ENCODE measurements at places on chromosomes 5 and 9.

- no peak for DNase-seq
These were observed 17.2 kb downstream of the TMEM252 start for GRCh38 chr9:68523367-68523936.

DNA sequence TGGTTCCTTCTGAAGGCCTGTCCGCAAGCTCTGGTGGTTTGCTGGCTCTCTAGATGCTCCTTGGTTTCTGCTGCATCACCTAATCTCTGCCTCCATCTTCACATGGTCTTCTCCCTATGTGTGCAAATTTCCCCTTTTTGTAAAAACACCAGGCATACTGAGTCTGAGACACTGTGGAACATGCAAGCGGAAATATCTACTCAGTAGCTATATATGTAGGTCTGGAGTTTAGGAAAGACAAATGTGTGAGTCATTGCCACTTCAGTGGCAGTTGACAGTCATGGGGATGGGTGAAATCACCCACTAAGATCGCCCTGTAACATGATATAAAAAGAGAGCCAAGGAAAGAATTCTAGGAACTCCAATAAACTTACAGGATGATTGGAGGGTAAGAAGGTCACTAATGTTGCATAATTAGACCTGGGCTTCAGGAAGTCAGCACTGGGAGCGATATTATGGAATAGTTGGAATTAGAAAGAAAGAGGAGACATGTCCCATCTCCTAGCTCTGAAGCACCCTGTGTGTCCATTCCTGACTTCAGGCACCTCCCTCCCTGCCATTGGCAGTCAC lies 22.7 kb upstream of the UBLCP1 start:
- no peak for DNase-seq

DNA sequence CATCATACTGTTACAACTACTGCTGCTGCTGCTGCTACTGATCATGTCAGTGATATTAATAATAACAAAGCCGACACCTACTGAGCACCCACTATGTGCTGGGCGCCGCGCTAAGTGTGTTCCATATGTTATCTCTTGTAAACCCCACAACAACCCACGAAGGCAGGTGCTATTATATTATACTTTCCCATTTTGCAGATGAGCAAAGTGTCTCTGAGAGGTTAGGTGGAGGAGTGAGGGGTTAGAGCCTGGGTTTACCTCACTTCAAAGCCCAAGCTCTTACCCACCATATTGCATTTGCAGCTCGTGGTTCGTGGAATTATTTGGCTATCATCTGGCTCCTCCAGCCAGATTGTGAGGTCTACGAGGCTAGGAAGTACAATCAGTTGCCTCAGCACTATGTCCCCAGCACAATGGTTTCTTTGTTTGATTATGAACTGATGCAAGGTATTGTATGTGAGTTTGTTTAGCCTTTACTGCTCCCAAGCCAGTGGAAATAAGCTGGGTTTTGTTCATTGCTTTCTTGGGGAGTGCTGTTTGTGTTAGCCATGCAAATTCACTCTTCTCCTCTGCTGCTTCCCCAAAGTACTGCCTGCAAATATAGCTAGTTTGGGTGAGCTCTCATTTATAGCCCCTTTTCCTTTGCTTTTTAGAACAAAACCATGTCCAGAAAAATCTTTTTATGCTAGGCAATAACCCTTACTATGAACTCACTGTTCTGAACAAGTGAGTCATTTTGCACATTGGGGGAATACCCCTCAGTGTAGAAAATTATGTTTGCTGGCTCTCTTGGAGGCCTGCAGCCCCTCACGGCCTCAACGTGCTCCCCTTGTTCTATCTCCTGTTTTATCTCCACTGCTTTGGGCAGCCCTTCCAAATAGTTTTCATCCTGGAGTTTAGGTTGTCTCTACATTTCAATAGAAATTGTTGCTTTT lies 47.9 kb downstream of the ALG2 start:
- peak; percentile 16 for DNase-seq

GRCh38 chr9:15282567-15283285 lies 24.3 kb downstream of the TTC39B start:
- DNase-seq = no peak

GRCh38 chr5:154209591-154210081 lies 19.1 kb downstream of the GALNT10 start:
- DNase-seq = no peak

DNA sequence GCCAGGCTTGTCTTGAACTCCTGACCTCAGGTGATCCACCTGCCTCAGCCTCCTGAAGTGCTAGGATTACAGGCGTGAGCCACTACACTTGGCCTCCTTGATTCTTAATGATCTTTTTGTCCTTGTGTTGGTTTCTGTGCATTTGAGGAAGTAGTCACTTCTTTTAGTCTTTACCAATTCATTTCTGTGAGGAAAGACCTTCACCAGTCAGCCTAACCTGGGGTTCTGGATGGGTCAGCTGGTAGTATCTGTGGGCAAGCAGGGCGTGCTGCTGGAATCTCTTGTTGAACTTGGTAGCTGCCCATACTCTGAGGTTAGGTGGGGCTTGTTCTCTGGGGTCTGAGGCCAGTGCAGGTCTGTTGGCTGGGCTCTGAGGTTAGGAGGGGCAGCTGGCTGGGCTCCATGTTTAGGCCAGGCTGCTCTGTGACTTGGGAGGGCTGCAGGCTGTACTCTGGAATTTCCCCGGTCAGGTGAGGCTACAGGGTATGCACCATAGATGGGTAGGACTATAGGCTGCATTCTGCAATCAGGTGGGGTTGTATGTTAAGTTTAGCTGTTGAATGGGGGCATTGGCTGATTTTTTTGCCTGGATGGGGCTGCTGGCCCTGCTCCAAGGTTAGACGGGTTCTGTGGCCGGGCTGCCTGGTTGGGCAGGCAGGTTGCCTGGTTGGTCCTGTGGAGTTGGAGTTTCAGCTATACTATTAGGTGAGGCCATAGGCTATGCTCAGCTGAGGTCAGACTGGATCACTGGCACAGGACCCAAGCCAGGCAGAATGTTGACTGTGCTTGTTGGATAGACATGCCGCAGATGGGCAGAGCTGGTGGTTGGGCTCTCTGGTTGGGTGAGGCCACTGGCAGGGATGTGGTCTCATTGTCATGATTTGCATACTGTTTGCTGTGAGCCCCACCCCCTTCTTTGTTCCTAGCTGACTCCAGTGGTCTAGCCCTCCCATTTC lies 19.2 kb downstream of the UBAP1 start:
- DNase-seq = no peak

DNA sequence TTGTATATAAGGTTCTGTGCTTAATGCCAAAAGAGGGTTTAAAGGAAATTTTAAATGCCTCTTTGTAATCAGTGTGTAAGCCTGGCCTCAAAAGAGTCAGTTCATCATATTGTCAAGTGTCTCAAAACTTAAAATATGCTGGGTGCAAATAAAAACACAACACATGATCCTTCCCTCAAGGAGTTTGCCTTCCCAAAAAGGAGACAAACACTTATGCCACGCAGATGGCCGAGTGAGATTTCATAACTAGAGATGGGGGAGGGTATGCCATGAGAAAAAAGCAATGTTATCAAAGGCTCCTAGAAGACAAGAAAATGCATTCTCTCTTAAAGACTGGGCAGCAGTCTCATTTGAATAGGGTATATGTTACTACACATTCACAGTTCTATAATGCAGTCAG lies 55.2 kb downstream of the FBXO38 start:
- DNase-seq = no peak

DNA sequence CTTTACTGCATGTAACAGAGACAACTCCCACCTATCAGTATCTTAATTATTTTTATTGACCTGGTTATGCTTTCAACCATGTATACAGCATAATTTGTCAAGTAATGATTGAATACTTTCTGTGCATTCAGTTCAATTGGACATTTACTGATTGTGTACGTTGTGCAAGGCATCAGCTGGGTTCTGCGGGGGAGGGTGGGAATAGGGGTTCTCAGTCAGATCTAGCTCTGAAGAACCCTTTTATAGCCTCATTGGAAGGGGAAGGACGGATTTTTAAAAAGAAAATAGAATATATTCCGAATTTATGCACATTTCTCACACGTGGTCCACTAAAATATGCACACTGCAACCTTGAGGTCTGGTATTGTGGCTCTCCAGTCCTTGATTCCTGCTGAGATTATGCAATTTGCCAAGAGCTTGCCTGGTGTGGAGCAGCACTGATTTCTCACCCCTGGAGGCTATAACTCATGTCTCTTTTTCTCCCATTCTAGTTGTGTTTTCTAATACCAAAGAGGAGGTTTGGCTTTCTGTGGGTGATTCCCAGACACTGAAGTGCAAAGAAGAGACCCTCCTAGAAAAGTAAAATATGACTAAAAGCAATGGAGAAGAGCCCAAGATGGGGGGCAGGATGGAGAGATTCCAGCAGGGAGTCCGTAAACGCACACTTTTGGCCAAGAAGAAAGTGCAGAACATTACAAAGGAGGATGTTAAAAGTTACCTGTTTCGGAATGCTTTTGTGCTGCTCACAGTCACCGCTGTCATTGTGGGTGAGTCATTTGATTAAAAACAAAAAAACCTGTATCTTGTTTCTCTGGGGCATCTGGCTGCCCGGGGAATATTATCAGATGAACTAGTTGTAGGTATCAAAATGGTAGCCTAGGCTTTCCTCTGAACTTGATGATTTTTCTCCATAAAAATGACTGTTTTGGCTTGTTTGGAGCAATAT lies 1.7 kb downstream of the SLC1A3 start:
- peak; percentile 61 for DNase-seq

DNA sequence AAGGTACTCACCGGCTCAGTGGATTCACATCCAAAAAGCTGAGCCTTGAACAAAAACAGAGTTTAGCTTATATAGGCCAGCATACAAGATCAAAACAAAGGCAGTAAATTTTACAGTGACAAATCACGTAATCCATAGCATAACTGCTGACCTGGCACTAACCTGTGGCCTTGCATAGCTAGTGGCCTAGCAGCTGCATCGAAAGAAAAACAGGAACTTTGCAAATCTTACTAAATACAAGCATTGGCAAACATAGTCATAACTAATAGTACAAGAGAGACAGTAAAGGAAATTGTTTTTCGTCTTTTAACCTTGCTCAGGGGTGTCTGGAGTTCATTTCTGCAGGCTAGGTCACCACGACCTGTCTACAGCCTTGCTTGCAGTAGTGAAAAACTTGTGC lies 4.8 kb downstream of the HSDL2 start:
- DNase-seq = no peak

- DNase-seq = peak; percentile 47
These were observed 297.4 kb downstream of the ENC1 start for GRCh38 chr5:74342948-74343682.

- DNase-seq = no peak
These were observed 132.4 kb downstream of the NPR3 start for GRCh38 chr5:32843531-32843895.

DNA sequence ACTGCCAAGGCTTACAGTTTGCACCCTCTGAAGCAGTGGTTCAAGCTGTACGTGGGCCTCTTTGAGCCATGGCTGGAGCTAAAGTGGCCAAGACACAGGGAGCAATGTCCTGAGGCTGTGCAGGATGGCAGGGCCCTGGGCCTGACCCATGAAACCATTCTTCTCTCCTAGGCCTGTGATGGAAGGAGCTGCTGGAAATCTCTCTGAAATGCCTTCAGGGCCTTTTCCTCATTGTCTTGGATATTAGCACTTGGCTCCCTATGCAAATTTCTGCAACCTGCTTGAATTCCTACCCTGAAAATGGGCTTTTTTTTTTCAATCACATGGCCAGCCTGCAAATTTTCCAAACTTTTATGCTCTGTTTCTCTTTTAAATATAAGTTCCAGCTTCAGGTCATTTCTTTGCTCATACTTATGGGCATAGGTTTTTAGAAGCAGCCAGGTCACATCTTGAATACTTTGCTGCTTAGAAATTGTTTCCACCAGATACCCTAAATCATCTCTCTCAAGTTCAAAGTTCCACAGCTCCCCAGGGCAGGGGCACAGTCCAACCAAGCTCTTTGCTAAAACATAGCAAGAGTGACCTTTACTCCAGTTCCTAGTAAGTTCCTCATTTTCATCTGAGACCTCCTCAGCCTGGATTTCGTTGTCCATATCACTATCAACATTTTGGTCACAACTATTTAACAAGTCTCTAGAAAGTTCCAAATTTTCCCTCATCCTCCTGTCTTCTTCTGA lies 138.3 kb downstream of the OSTF1 start:
- no peak for DNase-seq

GRCh38 chr9:108078375-108078774 lies 588.8 kb upstream of the KLF4 start:
- DNase-seq = no peak

DNA sequence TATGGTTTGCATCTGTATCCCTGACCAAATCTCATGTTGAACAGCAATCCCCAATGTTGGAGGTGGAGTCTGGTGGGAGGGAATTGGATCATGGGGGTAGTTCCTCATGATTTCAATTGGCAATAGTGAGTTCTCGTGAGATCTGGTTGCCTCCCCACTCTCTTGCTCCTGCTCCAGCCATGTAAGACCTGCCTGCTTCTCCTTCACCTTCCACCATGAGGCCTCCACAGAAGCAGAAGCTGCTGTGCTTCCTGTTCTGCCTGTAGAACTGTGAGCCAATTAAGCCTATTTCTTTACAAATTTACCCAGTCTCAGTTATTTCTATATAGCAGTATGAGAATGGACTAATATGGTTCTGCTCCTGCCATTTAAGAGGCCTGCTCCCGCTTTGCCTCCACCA lies 32.9 kb downstream of the SCAI start:
- DNase-seq = no peak

DNA sequence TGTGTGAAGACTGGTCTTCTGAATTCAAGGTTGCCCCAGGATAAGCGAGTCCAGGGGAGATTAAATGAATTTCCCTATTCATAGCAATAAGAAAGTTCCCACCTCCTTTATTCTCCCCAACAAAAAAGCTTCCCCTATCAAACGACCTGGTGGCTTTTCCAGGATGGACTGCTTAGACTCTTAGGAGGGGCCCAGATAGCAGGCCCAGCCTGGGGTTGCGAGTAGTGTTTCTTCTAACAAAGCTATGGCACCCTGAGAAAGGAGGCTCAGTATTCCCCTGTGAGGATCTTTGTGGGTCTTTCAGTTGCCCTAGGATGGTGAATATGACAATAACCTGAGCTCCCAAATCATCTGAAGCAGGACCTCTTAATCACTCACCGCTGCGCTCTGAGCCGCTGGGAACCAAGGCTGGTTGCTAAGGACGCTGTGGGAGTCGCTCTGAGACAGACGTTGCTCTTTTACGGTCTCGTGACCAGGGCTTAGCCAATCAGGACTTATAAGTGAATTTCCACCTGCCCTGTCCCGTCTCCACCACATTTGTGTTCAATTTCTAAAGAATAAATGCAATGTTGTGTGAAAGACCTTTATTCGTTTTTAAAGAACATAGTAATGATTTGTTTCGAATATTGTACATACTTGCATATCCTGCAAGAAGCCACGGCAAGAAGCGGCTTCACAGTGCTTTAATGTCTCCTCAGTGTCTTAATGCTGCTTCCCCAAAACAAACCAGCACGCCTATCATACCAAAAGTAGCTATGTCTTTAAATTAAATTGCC lies at the start of gene TMEM232:
TSS of gene TMEM232 (minus strand) at position 423 of the 776 bp plus-strand sequence. CDS start 59,319 bp downstream, outside the sequence.
- DNase-seq = peak; percentile 83

- peak; percentile 34 for DNase-seq
These were observed 647 bp downstream of the SMARCA2 start for GRCh38 chr9:2015581-2016407.

GRCh38 chr5:179158556-179158955 lies 98.4 kb downstream of the ZNF354C start:
- DNase-seq = no peak

DNA sequence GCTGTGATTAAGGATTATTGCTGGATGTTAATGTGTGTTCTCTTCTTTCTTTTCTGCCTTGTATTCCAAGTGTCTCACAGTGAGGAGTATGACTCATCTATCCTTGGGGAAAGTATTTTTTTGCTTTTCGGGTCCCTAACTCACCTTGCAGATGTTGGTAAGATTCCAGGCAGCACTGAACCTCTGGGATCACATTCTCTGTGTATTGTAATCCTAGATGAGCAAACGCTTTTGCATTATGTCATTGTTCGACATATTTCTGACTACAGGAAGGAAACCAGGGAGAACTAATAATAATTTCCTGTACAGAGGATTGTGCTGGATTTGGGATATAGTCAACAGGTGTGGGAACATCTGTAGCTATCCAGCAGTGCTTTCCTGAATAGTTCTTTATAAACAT lies 246.1 kb upstream of the TUT7 start:
- no peak for DNase-seq
